GM12892 (cell line): ENCODE measurements at places on chromosomes 7 and 10.

DNA sequence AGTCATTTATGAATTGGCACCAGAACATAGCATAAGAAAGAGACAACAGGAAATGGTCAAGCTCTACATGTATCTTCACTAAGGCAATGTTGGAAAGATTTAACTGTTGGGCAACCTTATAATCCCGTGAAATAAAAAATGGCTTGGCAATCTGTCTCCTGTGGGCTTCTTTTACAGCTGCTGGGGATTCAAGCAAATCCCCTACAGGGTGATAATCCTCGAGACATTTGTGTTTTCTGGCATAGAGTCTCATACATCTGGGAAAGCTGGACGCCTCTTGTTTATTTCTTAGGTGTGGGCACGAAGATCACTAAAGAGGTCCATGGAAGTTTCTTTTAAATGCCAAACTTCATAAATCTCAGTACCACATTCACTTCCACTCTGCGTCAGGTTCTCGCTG lies 82.2 kb upstream of the GPR141 start:
- DNase-seq = no peak

GRCh38 chr10:114045136-114046086 lies 1.7 kb downstream of the ADRB1 start:
- no peak for DNase-seq

DNA sequence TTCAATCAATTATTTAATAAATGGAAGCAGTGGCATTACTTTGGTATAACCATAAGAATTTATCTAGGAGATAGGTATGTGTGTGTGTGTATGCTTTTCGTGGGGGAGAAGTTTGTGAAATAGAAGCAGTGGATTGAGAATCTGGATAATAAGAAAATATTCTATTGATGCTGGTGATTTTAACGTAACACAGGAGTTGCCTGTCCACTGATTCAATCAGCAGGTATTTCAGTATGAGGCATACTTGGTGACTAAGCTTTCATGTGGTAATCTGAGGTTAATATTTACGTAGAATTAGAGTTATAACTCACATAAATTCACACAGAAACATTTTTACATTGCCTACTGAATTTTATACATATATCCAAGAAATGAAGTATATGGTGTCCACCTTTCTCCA lies 568.0 kb downstream of the ZWINT start:
- DNase-seq = no peak

GRCh38 chr10:62374862-62375710 lies 917 bp downstream of the ZNF365 start:
- DNase-seq = no peak

GRCh38 chr7:23539494-23539907 lies 7.7 kb upstream of the TRA2A start:
- no peak for DNase-seq

- no peak for DNase-seq
These were observed 561.9 kb upstream of the KCND2 start for GRCh38 chr7:119711104-119711503.
